Stimulated activated CD4-positive, alpha-beta T cell treated with anti-CD3 and anti-CD28 coated beads, Interleukin-15, amount 100 ng/mL, for 1 hour (primary cell): ENCODE measurements at places on chromosomes 3 and 15.

GRCh38 chr3:9934235-9934621 is 594 bp downstream of the CRELD1 start:
- DNase-seq: no peak

DNA sequence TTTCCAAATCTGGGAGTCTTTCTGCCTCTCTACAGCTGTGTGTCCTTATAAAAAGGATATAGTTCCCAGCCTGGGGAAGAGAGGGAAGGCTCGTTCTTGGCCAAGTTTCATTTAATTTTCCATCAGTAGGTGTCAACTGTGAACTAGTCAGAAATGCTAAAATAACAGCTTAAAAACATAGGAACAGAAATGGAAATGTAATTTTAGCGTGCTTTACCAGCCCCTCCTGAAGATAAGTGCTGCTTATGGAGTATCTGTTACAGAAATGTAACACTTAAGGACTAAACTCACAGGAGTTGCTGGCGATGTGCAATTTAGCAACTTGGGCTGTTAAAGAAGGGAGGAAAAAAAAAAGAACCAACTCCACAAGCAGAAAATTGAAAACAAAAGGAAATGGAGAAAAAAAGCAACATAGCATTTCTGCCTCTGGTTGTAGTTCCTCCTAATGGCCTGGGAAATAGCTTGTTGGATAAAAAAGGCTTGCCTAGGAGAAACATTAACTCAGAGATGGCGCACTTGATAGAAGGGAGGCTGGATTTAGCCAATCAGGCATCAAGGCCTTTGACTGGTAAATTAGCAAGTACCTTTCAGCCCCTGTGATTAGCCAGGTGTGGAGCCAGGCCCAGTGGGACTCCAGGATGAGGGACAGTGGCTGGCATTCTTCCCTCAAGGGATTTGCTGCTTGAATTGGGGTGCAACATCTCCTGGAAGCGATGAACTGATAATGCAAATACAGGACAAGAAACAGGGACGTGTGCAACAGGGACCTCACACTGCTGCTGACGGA is 84.3 kb downstream of the RPLP1 start:
- no peak for DNase-seq

DNA sequence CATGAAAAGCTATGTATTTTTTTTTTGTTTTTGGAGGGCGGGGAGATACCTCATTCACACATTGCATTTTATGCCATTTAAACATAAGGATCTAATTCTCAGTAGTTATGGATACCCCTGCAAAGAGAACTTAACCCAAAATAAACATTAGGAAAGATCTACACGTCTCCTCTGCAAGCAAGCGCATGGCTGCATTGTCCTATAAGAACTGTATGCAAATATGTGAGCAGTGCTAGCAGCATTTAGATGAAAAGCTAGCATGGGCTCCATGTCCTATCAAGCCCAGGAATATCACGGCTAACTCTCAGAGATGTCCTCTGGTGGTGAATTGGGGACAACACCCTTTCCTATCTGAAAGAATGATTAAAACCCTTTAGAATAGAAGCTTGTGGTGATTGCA is 292.8 kb downstream of the MEX3B start:
- DNase-seq: no peak

- DNase-seq: no peak
Measured at GRCh38 chr3:172546105-172546504, 22.9 kb upstream of the TNFSF10 start.

GRCh38 chr3:164479978-164480377 is 598.3 kb downstream of the SI start:
- DNase-seq: no peak

DNA sequence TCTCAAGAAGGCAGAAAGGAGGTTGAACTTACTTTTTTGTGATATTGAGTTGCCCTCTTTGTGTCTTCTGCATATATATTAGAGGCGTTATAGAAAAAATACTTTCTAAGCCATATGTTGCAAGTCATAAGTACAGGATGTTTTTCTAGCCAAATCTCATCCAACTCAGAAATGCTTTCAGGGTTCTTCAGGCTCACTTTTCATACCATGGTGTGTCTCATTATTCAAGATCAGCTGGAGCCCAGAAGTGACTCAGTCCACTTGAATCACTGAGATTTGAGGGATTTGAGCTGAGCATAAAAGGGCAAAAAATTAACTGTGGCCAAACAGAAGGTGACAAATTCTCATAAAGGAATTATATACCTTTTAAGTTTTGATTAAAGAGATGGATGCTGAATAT is 157.3 kb downstream of the WNT5A start:
- no peak for DNase-seq

DNA sequence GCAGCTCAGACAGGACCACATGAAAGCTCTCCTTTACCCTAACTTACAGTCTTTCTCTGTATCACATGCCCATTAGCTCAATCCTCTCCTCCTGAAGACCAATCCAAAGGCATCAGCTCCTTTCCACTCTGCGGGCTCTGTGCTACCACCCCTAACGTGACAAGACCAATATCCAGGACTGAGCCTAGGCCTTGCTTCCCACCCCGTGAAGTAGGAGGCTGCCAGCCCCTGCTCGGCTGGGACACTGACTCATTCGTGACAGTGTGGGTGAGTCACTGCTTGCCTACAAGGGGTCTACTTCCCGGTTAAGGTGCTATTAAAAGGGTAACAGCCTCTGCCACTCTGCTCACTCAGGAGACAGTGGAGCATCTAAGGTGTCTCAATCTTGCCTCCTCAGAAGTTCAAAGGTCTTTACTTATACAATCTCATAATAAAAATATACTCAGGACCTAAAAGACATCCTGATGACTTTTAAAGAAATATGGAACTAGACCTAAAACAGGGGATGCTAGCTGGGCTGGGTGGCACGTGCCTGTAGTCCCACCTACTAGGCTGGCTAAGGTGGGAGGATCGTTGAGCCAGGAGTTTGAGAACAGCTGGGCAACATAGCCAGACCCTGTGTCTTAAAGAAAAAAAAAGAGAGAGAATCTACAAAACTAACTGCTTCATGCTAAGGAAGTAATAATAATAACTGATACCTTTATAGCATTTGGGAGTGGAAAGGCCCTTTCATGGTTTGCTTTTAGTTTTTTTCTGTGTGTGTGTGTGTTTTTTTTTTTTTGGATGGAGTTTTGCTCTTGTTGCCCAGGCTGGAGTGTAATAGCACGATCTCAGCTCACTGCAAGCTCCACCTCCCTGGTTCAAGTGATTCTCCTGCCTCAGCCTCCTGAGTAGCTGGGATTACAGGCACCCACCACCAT is 55.0 kb downstream of the TMEM44 start:
- no peak for DNase-seq

DNA sequence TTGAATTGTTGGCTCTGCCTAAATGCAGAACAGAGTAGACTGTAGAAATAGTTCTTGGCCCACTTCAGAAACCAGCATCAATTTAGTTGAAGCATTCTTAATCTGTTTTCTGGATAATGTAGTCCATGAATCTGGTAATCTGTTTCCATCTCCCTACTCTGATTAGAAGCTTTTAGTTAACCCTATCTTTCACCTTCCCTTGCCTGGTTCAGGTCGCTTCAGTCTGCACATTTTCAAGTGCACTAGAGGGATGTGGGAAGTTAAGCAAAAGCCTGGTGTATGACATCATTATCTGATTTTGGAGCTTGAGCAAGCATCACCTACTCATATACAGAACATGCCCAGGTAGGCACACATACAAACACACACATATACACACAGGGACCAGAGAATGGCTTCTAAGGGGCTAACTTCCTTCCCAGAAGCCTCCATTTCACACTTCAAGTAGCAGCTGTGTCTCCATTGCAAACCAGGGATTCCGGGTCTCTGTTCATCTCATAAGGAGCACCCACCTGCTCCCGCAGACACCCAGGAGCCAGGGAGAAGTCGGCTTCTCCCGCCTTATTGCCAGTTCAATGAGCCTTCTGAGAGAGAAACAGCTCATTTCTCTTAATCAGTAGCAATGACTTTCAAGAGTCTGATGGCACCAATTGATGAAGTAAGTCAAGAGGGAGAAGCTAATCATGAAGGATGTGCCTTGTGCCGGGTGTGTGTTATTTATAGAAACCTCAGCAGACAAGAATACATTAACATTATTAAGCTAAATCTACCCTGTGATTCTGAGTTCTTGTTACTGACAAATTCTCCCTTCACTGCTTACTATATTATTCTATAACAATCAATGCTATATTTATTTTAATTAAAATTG is 347.9 kb upstream of the STAC start:
- DNase-seq: no peak

DNA sequence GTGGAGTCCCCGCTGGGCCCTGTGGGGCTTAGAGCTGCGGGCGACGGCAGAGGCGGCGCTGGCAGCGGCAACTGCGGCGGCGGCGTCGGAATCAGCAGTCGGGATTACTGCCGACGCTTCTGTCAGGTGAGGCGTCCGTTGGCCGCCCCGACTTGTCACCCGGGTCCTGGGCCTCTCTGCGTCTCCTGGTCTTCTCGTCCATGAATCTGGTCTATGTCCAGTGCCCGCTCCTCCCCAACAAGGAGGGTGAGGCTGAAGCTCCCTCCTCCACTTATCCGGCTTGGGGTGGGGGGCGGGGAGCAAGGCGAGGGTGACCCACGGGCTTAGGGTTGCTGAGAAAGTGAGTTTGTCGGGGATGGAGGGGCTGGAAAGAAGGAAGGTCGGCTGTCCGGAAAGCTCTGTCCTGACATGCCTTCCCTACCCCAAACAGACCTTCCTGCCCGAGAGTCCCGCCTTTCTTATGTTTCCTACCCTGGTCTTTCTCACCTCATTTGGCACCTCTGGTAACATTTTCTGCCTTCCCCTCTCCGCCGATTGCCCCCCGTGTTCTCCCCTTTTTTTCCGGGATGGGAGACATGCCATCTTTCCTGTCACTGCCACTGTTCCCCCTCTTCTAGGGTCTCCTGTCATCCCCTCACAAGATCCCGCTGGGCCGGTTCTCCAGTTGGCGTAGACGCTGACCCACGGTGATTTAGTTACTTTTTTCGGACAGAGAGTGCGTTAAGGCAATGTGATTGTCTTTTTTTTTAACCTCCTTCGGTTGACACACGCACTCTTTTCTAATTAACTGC is 520 bp downstream of the ZNF654 start:
- DNase-seq: no peak

DNA sequence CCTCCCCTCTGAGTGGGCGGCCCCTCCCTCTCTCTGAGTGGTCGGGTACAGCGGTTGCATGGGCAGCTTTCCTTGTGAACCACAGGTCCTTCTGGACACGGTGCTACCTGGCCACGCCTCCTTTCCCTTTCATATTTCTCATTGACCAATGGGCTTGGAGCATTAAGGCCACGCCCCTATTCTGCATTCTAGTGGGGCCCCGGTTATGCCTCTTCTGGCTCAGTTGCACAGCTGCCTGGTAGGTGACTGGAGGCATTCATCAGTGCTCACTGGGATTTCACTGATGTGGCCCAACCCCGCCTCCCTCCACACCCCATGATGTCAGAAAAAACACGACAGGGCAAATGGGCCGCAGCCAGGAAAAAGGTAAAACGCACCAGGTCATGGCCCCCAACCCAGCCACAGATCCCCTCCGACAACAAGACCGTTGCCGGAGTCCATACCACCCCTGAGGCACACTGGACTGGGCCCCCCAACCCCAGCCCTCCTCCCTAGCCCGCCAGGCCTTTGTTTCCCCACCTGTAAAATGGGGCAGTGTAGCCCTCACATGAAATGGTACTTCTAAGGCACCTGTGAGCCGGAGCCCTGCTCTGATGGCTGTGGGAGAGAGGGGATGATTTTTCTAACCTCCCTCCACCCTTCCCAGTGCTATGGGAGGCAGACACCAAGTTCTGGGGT is 26.3 kb downstream of the NGRN start:
- no peak for DNase-seq

- DNase-seq: no peak
Measured at GRCh38 chr3:7194071-7194835, 333.3 kb downstream of the GRM7 start.

GRCh38 chr3:188706599-188706998 is 465.2 kb upstream of the TPRG1 start:
- no peak for DNase-seq

DNA sequence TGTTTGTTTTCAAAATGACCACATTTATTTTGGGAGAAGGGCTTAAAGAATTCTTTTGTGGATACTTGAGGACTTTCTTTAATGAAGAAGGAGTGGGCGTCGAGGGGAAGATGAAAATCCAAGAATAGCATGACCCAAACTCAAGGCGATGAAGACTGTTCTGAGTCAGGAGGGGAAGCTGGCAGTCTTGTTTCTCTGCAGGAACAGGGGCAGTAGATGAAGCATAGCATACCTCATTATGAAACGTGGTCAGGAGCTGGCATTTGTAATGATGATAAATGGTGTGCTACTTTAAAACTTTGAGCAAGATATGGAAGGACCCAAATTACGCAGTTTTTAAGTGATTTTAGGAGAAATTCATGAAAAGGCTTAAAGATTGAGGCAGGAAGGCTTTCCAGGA is 549.0 kb downstream of the IGSF11 start:
- DNase-seq: no peak

GRCh38 chr3:72423643-72424042 is 424.6 kb downstream of the SHQ1 start:
- DNase-seq: no peak

DNA sequence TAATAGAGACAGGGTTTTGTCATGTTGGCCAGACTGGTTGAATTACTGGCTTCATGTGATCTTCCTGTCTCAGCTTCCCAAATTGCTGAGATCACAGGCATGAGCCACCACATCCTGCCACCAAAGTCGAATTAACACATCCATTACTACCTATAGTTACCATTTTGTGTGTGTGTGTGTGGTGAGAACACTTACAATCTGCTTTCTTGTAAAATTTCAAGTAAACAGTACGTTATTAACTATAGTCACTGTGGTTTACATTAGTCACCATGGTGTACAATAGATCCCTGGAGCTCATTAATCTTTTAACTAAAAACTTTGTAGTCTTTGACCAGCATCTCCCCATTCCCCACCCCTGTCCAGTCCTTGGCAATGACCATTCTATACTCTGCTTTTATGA is 270.0 kb downstream of the NAALADL2 start:
- no peak for DNase-seq

- no peak for DNase-seq
Measured at GRCh38 chr3:196332168-196332567, 6.0 kb downstream of the TM4SF19 start.

- DNase-seq: no peak
Measured at GRCh38 chr15:60000113-60000823, 3.8 kb upstream of the FOXB1 start.

- DNase-seq: no peak
Measured at GRCh38 chr3:196440041-196440537, 7.9 kb upstream of the UBXN7 start.

- no peak for DNase-seq
Measured at GRCh38 chr3:146834917-146835316, 229.8 kb upstream of the PLSCR5 start.

GRCh38 chr3:158095814-158096704 is 10.2 kb downstream of the SHOX2 start:
- no peak for DNase-seq

DNA sequence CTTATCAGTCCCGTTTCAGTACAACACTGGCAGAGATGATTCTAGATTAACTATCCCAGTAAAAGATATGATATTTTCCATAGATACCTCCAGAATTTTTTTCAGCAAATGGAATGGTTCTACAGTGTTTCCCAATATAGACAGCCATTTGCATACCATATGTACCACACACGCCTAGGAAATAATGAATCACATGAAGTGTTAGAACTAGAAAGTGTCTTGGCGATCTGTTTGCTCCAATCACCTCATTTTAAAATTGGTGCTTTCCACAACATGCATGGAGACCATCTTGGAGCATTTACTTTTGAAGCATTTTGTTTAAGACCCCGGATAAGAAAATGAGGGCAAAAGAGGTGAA is 2.0 kb downstream of the C2CD4A start:
- DNase-seq: no peak
